Endothelial cell (in vitro differentiated cells): ENCODE measurements at places on chromosomes 12 and 14. TPM values are rescaled to one million over a fixed set of nuclear protein-coding genes. Genes with fewer than 3 reads are reported as not detected.

GRCh38 chr12:100445081-100445481 lies 28.6 kb upstream of the NR1H4 start:
- no peak for DNase-seq

HOXC12 gene
- total RNA-seq, result 1.3 TPM

DNA sequence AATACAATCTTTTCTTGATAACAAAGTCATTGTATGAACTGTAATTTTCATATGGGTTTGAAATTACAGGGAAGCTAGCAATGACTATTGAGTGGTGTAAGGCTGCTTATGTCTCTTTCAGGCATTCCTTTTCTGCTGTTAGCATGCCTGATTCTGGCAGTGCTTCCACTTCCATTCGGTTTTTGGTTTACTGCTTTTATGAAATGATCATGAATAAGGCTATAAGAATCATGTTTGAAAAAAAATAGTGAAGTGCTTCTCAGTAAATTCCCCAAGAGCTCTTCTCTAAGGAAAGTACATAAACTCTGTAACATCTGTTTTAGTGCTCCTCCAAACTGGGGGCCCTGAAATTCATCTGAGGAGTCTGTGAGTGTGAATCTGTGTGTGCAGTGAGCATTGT lies 434.0 kb upstream of the RGS6 start:
- no peak for DNase-seq

KRT7 gene
- total RNA-seq, result not detected

PMEL gene
- 136 TPM for total RNA-seq

DNA sequence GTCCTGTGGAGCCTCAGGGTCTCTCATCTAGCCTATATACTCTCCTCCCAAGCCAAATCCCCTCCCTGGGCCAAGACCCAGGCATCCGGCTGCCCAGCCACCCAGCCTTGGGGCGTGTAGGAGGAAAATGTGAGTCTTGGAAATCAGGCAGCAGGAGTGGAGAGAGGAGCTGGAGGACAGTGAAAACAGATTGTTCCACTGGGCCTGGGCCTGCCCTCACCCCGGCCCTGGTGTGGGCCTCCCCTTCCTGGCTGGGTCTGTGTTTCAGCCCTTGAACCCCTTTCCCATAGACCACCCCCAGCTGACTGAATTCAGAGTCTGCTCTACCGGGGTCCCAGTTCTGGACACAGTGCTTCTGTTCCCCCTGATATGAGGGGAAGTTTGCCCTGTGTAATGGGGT lies 6.7 kb downstream of the ITGA5 start:
- DNase-seq, result no peak

LBHD2 gene
- total RNA-seq, result not detected

HOXC6 gene
- 0.21 TPM for total RNA-seq

DNA sequence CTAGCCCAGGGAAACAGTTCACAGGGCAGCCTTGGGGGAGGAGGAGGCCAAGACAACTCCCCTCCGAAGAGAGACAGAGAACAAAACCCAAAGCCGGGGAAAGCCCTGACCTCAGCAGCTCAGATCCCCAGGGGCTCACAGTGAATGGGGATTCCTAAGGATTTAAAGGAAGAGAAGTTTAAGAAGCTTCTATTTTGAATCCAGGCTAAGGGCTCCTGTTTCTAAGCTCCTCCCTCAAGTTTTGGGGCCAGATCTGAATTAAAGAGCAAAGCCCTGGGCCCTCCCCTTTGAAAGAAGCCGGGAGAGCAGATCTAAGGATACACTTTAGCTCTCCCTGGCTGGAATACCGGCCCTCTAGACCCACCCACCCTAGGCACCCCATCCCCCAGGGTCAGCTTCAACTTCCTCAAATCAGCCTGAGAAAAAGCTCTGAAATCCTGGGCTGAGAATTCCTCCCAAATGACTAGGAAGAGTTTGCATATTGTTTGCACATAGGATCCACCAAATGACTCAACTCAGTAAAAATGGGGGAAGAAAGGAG lies 3.9 kb downstream of the KDM2B start:
- peak; percentile 30 for DNase-seq

- DNase-seq, result no peak
Observed at GRCh38 chr12:91074851-91075250, 17.0 kb upstream of the KERA start.
